ENCODE measurements at places on chromosomes 5 and 9. TPM values are rescaled to one million over a fixed set of nuclear protein-coding genes. Genes with fewer than 3 reads are reported as not detected.

DNA sequence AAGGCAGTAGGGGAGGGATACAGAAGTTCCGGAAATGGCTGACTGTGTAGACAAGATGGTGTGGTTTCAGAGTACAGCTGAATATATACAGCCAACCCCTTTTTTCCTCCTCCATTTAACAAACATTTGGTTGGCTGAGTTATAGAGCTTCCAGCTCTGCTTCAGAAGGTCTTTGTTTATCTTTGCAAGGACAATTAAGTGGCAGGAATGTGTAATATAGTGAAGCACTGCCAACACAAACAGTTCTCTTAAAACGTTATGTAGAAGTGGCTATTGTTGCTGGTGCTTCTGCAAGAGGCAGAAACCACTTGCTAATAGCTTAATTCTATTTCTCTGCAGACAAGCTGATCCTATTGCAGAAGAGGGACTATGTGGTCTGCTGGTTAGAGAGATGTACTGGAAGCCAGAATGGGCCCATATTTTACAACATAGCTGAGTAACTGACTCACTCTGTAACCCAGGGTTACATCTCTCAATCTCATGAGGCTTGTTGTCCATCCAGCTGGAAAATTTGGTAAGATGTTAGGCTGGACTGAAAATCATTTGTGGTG, 62.7 kb upstream of the OSMR start:
- peak; percentile 71 for DNase-seq

DNA sequence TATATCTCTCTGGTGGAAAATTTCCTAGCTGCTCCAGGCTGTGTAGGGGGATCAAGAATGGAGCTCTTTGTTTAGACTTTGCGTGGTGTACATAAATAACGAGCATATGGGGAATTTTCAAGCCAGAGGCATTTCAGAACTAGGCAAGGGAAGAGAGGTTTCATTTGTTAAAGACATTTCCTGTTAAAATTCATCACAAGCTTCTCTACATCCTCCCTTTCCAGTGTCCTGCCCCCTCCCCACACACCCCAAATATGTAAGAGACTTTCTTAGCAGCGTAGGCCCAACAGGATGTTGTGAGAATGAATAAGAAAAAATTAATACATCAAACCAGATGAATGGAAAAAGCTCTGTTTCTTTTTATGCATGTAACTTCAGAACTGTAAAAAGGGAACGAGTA, 150.3 kb downstream of the GPBP1 start:
- peak; percentile 57 for DNase-seq

GRCh38 chr5:122367456-122367855, 55.4 kb downstream of the SNCAIP start:
- no peak for DNase-seq

GRCh38 chr5:67160985-67161384, 35.6 kb downstream of the CD180 start:
- DNase-seq, result peak; percentile 9

- DNase-seq, result no peak
Measured at GRCh38 chr5:172313915-172314314, 30.4 kb upstream of the UBTD2 start.

- DNase-seq, result no peak
Measured at GRCh38 chr5:68529581-68529980, 314.0 kb downstream of the PIK3R1 start.

GRCh38 chr5:153222936-153223335, 267.5 kb upstream of the GRIA1 start:
- no peak for DNase-seq

The PDLIM4 gene
- not detected for total RNA-seq

The CCDC107 gene
- 8.4 TPM for total RNA-seq

The PDE8B gene
- total RNA-seq, result 1.5 TPM

The MAMDC4 gene
- total RNA-seq, result 4.4 TPM
